CD4-positive, alpha-beta memory T cell (primary cell): ENCODE measurements at places on chromosomes 4 and X.

DNA sequence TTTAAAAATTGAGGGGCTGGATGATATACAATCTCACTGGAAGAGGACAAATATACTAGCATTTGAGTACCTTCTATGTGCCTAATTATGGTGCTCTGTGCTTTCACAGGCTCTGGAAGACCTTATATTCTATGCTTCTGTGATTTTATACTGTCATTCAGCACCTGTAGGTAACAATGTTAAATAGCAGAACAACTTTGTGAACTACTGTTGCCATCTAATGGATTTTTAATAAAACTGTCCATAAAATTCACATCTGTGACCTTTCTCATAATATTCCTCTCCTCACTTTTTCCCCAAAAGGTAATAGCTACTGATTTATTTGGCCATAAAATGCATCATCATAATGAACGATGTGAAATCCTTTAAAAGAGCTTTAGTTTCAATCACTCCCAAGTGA lies 21.9 kb downstream of the POU3F4 start:
- no peaks in the 10 kb centered on the region for H3K27me3 ChIP-seq
- H3K36me3 ChIP-seq = no peaks in the 10 kb centered on the region
- no peak overlapping the region for H3K4me3 ChIP-seq
- DNase-seq = no peak

- H3K27me3 ChIP-seq = no peaks in the 10 kb centered on the region
- no peak overlapping the region for H3K27ac ChIP-seq
- H3K4me3 ChIP-seq = no peak overlapping the region
- no peaks in the 10 kb centered on the region for H3K4me1 ChIP-seq
- no peak for DNase-seq
These were observed 45.4 kb downstream of the MBNL3 start for GRCh38 chrX:132443196-132444135.

DNA sequence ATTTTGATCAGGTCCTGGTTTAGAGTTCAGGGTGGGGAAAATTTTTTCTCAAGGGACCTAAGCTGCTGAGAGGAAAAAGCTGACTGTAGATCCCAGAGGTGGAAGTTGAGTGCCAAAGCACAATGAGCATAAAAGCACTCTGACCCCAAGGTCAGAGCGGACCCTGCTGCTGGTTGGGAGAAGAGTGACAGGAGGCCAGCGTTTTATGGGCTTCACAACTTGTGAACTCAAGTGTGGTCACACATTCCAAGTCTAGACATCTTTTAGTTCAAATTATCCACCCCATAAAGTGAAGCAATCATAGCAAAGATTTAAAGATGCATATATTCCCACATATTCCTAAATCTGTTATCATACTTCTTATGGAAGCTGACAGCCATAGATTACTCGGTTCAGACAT lies 220.3 kb downstream of the CHIC2 start:
- H3K4me3 ChIP-seq = no peak overlapping the region
- no peaks in the 10 kb centered on the region for H3K36me3 ChIP-seq
- H3K27me3 ChIP-seq = no peaks in the 10 kb centered on the region

- no peaks in the 10 kb centered on the region for H3K4me1 ChIP-seq
- no peaks in the 10 kb centered on the region for H3K27me3 ChIP-seq
- H3K36me3 ChIP-seq = no peaks in the 10 kb centered on the region
- no peak for DNase-seq
These were observed 39.8 kb upstream of the POF1B start for GRCh38 chrX:85419293-85419692.

DNA sequence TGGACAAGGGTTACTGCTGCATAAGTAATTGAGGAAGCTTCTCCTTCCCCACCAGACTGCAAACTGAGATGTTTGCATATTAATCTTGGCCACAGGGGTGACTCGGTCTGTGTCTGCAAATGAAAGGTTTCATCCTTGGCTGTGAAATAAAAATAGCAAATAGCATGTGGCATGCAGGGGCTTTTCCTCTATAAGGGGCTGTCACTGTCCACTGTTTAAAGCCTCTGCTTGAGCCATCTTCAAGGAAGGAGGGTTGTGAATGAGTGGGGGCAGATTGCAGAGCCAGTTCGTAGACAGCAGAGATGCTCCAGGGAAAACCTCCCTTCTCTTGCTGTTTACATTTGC lies 33.3 kb downstream of the TMSB4X start:
- H3K4me1 ChIP-seq = peaks cover 68% of the 10 kb centered on the region
- no peak for DNase-seq
- no peaks in the 10 kb centered on the region for H3K36me3 ChIP-seq
- no peaks in the 10 kb centered on the region for H3K27me3 ChIP-seq
- H3K27ac ChIP-seq = no peak overlapping the region
- no peak overlapping the region for H3K4me3 ChIP-seq

GRCh38 chrX:151177141-151178027 lies 1.0 kb downstream of the GPR50 start:
- no peak overlapping the region for H3K4me3 ChIP-seq
- H3K36me3 ChIP-seq = no peaks in the 10 kb centered on the region
- H3K27ac ChIP-seq = no peak overlapping the region
- no peak for DNase-seq
- no peaks in the 10 kb centered on the region for H3K4me1 ChIP-seq
- H3K27me3 ChIP-seq = no peaks in the 10 kb centered on the region

DNA sequence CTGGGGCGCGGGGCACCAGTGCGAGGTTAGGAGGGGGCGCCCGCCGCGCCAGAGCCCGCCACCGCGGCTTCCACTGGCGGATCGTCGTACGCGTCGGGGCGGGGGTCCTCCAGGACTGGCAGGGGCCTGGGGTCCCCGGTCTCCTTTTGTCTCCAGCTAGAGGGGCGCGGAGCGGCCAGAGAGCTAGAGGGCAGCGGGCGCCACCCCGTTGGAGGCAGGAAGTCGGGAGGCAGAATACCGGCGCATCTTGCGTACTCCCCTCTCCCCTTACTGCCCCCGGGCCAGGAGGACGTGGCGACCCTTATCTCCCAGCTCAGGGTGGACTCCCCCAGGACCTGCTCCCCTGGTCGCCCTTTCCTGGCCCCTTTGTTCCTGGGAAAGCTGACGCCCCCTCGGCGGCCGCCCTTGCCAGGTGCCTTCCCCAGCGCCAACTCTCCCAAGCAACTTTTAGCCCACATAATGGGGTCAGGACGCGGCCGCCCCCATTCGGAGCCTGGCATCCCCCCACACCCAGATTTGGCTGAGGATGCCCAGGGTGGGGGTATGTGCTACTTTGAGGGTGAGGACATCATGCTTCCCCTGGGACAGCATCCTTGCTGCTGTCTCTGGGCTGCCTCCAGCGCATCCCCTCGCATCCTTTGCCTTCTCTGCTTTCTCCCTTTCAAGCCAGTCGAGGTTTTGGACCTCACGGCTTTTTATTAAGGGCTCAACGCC lies 933 bp downstream of the CNKSR2 start:
- no peaks in the 10 kb centered on the region for H3K36me3 ChIP-seq
- peak overlapping the region; percentile 21 for H3K27ac ChIP-seq
- H3K4me3 ChIP-seq = no peak overlapping the region

DNA sequence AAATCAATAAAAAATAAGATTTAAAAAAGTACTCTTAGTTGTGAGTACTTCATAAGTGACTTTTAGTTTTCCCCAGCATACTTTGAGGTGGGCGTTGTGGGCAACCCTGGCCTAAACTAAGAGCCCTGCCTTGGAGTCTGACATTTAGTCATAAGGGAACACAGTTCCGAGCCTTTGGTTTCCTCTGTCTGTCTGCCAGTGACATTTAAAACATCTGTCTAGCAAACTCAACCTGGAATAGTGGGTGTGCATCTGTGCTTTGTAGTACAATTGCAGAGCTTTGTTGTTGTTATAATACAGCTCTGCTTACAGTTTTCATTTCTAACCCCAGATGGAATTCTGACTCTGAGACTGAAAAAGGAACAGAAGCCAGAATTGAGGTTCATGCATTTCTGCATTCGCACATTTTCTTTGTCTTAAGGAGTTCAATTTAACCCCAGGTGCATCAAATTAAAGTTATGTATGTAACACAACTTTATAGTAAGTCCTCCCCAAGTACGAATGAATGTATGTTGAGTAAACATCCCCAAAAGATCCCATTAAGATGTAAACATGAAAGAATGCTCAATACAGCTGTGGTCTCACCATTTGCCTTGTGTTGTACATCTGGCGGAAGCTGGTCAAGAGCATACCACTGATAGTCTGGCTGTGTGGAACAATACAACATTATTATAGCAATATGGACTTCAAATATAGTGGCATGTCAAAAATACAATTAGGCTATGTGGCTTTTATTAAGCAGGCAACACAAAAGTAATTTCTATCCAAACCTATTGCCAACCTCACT lies 25.9 kb downstream of the TNIP3 start:
- peaks cover 22% of the 10 kb centered on the region for H3K4me1 ChIP-seq
- H3K36me3 ChIP-seq = no peaks in the 10 kb centered on the region
- no peaks in the 10 kb centered on the region for H3K27me3 ChIP-seq
- no peak overlapping the region for H3K4me3 ChIP-seq
- no peak for DNase-seq
- no peak overlapping the region for H3K27ac ChIP-seq

DNA sequence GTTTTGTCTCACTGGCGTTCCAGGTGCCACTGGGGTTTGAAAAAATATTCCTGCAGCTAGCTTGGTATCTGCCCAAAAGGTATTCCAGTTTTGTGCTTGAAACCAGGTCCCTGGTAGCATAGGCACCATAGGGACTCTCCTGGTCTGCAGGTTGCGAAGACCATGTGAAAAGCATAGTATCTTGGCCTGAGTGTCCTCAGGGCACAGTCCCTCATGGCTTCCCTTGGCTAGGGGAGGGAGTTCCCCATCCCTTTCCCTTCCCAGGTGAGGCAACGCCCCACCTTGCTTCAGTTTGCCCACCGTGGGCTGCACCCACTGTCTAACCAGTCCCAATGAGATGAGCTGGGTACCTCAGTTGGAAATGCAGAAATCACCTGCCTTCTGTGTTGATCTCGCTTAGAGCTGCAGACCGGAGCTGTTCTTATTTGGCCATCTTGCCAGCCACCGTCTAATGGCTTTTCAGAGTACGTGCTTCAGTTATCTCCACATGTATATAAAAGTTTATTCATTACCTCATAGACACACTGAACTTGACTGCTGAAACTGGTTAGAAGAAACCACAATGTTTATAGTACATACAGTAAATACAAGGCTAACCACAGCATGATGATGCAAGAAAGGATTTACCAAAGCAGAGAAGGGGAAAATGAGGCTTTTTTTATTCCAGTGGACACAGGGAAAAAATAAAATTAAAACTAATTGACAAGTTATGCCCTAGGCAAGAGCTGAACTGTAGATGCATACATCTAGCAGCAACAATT lies 10.6 kb downstream of the PBDC1 start:
- no peaks in the 10 kb centered on the region for H3K36me3 ChIP-seq
- H3K4me1 ChIP-seq = peaks cover under 1% of the 10 kb centered on the region
- H3K27ac ChIP-seq = no peak overlapping the region

- H3K4me3 ChIP-seq = no peak overlapping the region
- no peaks in the 10 kb centered on the region for H3K27me3 ChIP-seq
- no peaks in the 10 kb centered on the region for H3K4me1 ChIP-seq
- no peaks in the 10 kb centered on the region for H3K36me3 ChIP-seq
- no peak overlapping the region for H3K27ac ChIP-seq
These were observed 1.6 kb downstream of the CXCL1 start for GRCh38 chr4:73870768-73871167.

DNA sequence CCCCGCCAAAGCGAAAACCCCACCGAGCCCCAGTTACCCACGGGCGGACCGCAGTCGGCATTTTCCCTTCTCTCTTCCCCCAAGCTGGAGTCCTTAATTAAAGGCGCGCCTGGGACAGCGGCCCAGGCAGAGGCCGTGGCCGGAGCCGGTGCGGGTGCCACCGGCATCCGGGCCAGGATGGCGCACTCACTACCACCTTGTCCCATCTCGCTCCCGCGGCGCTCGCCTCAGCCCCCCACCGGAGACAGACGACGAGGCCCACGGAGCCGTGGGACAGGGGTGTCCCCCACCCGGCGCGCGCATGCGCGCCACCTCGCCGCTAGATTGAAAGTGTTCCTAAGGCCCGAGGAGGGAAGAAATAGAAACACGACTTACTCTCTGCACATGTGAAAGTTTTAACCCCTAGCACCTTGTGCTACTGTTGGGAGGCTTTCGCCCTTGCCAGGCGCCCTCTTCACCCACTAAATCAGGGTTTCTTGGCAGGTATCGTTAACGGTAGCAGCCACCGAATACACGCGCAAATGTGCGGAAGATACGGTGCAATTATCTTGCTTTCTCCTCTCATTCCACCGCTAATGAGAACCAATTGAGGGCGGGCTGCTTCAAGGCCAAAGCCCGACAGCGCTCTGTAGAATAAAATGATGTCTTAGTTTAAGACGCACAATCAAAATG lies 64.3 kb upstream of the CCDC160 start:
- no peaks in the 10 kb centered on the region for H3K27me3 ChIP-seq
- no peaks in the 10 kb centered on the region for H3K36me3 ChIP-seq
- H3K27ac ChIP-seq = no peak overlapping the region
- H3K4me3 ChIP-seq = peak overlapping the region; percentile 58
- DNase-seq = peak; percentile 19

DNA sequence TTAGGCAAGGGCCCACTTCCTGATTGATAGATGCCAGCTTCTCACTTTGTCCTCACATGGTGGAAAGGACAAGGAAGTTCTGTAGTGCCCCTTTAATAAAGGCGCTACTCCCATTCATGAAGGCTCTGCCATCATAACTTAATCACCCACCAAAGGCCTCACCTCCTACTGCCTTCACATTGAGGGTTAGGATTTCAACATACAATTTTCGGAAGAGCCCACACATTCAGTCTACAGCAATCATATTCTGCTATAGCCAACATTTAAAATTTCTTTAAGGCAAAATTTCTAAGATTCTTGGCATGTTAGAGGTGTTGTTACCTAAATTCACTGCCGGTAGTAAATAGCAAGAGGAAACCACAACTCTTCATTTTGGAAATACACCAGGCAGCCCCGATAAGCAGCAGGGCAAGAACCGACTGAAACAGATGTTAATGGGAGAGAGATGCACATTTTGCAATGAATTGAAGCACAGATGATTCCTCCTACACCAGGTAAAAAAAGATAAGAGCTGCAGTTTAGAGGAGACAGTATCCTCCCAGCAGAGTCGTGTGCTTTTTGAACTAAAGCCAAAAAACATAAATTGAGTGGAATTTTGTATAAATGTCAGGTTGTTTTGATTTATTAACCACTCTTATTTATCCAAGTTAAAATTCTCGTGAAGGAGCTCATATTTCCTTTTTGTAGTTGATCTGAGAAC lies 594.9 kb downstream of the KCTD8 start:
- no peaks in the 10 kb centered on the region for H3K36me3 ChIP-seq
- no peak for DNase-seq

DNA sequence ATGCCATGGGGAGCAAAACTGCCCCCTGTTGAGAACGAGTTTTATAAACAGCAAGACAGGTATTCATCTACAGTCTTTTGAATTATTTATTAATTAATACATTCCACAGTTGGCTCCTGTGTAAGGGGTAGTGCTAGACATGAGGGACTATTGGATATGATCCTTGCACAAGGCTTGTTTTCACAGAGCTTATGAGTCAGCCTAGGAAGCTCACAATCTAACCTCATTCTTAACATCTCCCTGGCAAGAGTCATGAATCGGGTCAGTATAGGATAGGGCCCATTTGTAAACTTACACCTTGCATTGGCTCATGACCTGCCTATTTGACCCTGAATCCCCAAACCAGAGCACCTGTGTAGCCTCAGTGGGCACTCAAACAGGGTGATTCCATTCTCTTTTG lies 209.1 kb upstream of the HCCS start:
- H3K27me3 ChIP-seq = no peaks in the 10 kb centered on the region
- no peaks in the 10 kb centered on the region for H3K4me1 ChIP-seq
- DNase-seq = no peak
- H3K36me3 ChIP-seq = no peaks in the 10 kb centered on the region
- no peak overlapping the region for H3K27ac ChIP-seq
- no peak overlapping the region for H3K4me3 ChIP-seq

- H3K4me1 ChIP-seq = no peaks in the 10 kb centered on the region
- H3K27ac ChIP-seq = no peak overlapping the region
- no peak for DNase-seq
- H3K36me3 ChIP-seq = no peaks in the 10 kb centered on the region
These were observed 70.2 kb downstream of the CXXC4 start for GRCh38 chr4:104424475-104424941.
